T-helper 22 cell (primary cell): ENCODE measurements at places on chromosomes 16 and 17.

GRCh38 chr17:19539040-19539399 is 5.4 kb downstream of the SLC47A1 start:
- DNase-seq = no peak

DNA sequence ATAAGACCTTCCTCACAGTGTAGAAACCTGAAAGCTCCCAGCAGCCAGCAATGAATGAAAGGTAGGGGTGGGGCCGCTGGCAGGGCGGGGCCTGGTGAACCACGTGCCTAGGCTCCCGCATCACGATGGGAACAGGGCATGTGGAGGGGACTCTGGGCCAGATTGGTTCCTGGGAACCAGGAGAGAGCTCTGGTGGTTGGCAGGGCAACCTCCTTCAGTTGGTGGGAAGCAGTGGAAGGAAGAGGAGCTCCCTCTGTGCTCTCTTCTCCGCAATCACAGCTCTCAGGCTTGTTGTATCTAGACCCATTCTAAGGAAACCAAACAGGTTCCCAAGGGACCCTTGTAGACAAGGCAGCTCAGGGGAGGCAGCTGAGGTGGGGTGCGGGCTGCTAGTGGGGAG is 10.5 kb downstream of the GGA2 start:
- DNase-seq = no peak

DNA sequence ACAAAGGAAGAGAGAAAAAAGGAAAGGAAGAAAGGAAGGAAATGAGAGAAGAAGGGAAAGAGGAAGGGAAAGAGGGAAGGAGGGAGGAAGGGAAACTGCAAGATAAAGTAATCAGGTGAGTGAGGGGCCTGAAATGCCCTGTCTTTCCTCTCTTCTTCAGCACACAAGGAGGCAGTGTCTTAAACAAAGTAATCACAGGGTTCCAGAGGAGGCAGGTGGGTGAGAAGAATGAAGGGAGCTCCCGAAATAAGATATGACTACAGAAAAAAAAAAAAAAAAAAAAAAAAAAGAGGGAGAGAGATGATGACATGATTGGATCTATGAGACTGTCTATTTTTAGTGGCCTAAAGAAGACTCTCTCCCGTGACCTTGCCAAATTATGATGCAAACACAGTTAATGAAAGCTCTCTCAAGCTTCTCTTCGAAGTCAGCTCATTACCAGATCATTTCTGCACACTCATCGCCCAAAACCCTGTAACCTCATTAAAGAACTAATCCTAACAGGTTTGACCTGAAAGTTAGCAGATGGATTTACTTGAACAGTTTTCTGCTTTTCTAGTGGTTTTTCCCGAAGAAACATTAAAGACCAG is 53.6 kb downstream of the CDH11 start:
- no peak for DNase-seq

- no peak for DNase-seq
Observed at GRCh38 chr17:77419547-77420094, 278.9 kb downstream of the SEC14L1 start.

- DNase-seq = no peak
Observed at GRCh38 chr16:80704751-80705505, 99.5 kb downstream of the CDYL2 start.

DNA sequence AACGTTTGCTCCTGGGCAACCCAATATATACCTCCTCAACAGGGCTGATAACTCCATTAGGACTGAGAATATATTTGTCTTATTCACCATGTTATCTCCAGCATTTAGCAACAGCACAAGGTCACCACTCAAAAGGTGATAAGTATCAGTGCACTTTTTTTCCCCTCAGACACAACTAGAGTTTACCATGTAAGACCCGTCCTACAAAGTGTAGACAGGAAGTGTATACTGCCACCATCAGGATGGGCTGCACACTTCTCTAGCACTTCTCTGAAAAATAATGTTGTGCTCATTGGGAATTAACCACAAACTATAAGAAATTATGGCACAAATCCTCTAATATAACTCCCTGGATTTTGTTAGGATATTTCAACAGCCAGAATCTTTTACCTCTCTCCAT is 5.7 kb upstream of the VAT1L start:
- no peak for DNase-seq

- no peak for DNase-seq
Observed at GRCh38 chr17:5861246-5861645, 208.9 kb upstream of the WSCD1 start.

- DNase-seq = no peak
Observed at GRCh38 chr17:57277923-57278604, 21.7 kb downstream of the MSI2 start.

- no peak for DNase-seq
Observed at GRCh38 chr17:2695961-2696760, 15.4 kb downstream of the CLUH start.

DNA sequence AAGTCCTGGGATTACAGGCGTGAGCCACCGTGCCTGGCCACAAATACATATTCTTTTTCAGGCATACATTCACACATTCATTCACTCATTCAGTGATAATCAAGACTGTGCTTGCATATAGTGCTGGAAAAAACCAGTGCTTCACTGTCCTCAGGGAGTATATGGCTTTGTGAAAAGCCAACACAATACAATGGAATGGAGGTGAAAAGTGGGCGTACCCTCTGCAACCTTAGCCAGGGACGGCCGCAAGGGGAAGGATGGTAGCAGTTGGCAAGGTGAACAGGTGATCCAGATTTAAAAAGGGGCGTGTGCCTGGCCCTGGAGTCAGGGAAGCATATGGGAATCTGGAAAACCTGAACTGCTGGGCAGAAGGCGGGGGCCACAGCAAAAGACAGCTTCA is 18.1 kb upstream of the GAN start:
- no peak for DNase-seq

- peak; percentile 93 for DNase-seq
Observed at GRCh38 chr17:7023576-7024401, 939 bp downstream of the BCL6B start.

- DNase-seq = no peak
Observed at GRCh38 chr17:81027591-81028505, 7.1 kb upstream of the BAIAP2 start.

- no peak for DNase-seq
Observed at GRCh38 chr16:3383045-3383448, 17.8 kb downstream of the ZSCAN32 start.

GRCh38 chr17:82709676-82710498 is 6.6 kb upstream of the FN3KRP start:
- no peak for DNase-seq

GRCh38 chr17:1111599-1112443 is 68.0 kb downstream of the ABR start:
- no peak for DNase-seq

DNA sequence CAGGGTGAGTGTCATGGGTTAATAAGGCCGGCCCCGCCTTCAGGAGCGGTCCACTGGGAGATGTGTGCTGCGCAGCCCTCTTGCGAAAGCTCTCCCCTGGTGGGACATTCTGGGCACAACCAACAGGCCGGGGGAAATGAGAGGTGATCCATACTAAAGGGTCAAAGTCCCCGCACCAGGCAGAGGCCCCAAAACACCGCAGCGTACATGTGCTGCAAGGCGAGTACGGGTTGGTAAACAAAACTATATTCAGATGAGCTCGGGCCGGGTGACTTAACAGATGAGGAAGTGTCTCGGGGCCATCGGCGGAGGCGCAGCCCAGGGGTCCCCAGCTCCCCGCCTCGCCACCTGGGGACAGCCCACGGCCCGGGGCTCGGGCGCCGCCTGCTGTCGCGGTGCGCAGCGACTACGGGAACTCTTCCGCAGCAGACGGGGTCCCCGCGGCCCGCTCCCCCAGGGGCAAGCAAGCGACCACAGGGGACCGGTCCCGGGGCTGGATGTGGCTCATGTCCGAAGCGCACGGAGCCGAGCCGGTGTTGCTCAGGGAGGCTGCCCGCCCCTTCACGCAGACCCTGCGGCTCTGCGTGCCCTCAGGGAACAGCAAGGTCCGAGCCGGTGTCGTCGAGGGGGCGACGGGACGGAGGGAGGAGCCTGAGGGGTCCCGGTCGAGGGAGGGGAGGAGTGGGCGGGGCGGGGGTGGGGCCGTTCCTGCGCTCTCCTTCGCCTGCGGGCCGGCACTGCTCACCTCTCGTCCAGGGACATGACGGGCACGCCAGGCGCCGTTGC is at the start of gene RAB37:
RAB37 (plus strand) TSS at position 744 of the 786 bp plus-strand sequence; CDS start at position 761, 17 bp downstream.
- DNase-seq = no peak

GRCh38 chr16:56988948-56989945 is at the start of gene NLRC5:
Gene NLRC5 (plus strand): TSS chr16:56989557. CDS start chr16:57020713, 31,156 bp downstream.
- DNase-seq = peak; percentile 82

GRCh38 chr17:80821546-80821945 is 170.1 kb upstream of the CHMP6 start:
- no peak for DNase-seq

GRCh38 chr17:73343739-73344454 is 32.1 kb upstream of the CDC42EP4 start:
- DNase-seq = no peak

GRCh38 chr17:49635121-49635520 is 42.8 kb downstream of the SPOP start:
- no peak for DNase-seq

DNA sequence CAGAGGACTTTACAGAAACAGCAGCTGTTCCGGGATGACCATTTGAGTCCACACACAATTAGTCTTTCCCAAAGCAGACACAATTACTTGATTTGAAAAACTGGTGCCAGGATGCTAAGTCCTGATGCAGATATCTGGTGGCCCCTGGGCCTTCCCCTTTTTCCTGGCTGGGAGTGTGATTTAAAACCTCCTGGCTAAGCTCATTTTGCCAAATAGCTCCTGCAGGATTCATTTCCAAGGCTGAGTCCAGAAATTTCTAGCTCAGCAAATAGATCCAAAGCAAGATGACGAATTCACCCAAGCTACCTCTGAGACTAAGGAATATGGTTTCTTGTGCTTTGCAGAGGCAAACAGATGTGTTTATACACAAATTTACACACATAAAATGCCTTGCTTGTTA is 422.2 kb downstream of the CA10 start:
- no peak for DNase-seq

DNA sequence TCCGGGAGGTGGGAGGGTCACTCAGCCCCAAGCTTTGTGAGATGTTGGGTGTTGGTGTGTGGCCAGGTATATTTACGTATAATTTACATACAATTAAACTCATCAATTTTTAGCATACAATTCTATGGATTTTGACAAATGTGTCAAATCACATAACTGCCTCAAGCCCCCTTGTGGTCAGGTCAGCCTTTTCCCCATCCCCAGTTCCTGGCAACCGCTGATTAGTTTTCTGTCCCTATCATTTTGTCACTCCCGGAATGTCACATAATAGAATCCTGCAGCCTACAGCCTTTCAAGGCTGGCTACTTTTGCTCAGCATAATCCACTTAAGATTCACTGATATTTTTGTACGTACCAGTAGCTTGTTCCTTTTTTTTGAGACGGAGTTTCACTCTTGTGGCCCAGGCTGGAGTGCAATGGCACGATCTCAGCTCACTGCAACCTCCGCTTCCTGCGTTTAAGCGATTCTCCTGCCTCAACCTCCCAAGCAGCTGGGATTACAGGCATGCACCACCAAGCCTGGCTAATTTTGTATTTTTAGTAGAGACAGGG is 19.3 kb upstream of the RAI1 start:
- DNase-seq = no peak

DNA sequence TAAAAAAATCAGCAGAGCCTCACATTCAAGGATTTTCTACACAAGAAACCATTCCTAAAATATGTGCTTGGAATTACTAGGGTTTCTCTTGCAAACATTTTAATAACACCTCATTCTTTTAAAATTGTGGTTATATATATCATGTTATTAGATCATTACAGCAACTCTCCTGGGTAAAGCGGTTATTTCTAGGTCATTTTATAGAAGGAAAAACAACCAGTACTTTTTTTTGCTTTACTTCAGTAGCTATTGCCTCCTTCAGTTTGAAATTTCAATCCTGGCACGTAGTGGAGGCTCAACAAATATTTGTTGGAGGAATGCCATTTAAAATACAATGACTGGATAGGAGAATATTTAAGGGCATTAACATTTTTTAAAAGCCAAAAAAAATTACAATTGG is 220.6 kb downstream of the CDRT15L2 start:
- DNase-seq = no peak

GRCh38 chr16:84366208-84366607 is 2.1 kb upstream of the ATP2C2 start:
- no peak for DNase-seq
